ENCODE measurements at places on chromosomes 11 and 22.
A peak's percentile ranks its signal among the peaks of the same experiment; 100 is the strongest.

- DNase-seq, result peak; percentile 38
These were observed 378.5 kb downstream of the SHANK2 start for GRCh38 chr11:70873736-70874412.

DNA sequence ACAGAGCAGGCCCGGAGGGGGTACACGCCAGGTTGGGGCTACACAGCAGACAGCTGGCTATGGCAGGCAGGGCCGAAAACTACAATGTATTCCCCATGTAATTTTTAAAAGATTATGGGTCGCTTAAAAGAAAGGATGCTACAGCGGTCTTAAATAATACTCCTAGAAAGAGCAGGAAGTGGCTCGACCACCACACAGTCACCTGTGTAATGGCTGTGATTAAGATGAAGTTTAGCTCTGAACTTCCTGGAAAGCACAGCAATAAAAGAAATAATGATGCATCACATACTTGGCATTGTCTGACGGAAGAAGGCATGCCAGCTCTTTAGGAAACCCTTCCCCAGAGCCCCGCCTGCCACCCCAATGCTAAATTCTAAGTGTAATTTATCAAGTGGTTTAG is 32.6 kb downstream of the WNT11 start:
- DNase-seq, result no peak

DNA sequence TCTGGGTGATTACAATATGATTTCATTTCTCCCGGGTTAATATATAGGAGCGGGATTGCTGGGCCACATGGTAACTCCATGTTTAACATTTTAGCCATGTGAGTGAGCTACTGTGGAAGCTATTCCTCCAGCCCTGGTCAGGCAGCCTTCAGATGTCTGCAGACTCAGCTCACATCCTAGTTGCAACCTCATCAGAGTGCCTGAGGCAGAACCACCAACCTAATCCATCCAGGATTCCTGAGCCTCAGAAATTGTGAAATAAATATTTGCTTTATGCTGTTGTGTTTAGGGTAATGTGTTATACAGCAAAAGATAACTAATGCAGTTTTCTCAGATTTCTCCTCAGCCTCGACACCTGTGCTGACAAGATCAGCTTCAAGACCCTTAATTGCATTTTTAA is 676.8 kb downstream of the OPCML start:
- no peak for DNase-seq

DNA sequence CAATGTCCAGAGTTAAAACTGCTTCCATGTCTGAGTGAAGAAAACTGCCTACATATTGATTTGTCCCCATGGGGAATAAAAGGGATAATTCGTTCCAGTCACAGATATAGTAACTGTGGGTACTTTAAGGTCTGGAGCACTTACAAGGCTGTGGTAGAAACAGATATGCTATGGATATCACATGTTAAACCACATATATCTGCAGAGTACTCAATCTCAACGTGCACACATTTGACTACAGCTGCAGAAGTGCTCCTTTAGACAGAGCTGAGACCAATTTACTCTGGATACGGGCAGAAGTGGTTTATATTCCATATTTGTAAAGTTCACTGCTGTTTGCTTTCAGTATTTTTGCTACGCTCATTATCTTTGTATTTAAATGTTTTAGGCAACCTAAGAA is 9.7 kb upstream of the MS4A2 start:
- DNase-seq, result no peak

GRCh38 chr11:12242966-12243365 is 132.6 kb downstream of the MICAL2 start:
- DNase-seq, result peak; percentile 33

DNA sequence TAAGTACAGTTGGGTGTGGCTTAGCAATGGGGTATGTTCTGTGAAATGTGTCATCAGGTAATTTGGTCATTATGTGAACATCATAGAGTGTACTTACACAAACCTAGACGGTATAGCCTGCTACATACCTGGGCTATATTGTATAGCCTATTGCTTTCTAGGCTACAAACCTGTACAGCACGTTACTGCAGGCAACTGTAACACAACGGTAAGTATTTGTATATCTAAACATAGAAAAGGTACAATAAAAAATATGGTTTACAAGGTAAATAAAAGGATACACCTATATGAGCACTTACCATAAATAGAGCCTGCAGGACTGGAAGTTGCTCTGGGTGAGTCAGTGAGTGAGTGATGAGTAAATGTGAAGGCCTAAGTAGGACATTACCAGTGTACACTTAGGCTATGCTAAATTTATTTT is 73.1 kb upstream of the GDPD4 start:
- DNase-seq, result no peak

GRCh38 chr11:18253233-18253632 is 4.8 kb upstream of the SAA2 start:
- no peak for DNase-seq

DNA sequence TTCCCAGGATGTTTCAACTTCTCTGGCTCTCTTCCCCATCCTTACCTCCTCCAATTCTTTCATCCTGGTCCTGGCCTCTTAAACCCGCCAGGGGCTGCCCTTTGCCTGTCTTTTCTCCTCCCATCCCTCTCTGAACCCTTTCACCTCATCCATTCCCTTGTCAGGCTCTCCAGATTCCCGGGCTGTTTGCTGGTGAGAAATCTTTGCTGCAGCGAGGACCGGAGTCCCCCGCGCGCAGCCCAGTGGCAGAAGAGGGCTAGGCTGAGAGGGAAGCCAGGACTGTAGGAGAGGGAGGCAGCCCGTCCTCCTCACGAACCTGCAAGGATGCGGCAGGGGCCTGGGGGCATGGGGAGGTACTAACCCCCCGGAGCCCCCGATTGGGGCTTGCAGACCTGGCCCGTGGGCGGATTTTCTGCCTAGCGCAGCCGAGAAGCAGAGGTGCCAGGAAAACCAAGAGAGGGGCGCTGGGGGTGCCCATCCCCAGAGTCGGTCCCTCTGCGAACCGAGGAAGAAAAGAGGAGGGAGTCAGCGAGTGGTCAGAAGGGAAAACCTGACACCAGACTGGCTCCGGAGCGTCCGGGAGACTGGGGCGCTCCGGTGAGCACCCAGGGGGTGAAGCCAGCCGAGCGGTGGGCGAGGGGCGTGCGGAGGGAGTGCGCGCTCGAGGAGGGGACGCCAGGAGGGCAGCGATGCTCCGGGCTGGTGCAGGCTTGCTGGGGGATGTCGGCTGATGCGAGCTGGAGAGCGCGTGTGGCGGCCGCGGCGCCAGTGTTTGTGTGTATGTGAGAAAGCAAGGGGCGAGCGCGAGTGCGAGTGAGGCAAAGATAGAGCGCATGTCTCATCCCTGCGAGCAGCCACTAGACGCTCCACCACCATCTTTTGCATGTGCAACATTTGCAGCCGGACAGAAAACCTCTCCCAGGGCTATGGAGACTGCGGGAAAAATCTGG is at the start of gene GRIA4:
TSS of gene GRIA4 (plus strand) at position 242 of the 950 bp plus-strand sequence. CDS start 925 bp downstream, outside the sequence.
- DNase-seq, result peak; percentile 77
